ENCODE measurements at places on chromosomes 1 and 21.

GRCh38 chr1:30522031-30523004, 201.1 kb downstream of the MATN1 start:
- no peak for DNase-seq

DNA sequence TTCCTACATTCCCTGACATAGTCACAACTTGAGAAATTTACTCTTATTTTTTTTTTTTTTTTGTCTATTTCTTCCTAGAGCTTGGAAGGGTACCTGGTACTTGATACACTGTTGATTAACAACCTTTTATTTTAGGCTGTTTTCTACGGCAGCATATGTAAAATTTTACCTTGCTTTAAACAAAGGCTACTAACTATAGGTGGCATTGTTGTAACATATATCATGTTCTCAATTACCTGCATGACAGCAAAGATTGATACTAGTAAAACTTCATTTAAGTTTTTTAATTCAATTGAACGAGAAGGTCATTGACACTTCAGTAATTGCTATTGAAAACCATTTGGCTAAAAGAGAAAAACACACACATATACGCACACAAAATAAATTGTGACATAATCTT, 238.3 kb upstream of the ESRRG start:
- no peak for DNase-seq

GRCh38 chr1:30950700-30951099, 42.1 kb upstream of the SDC3 start:
- DNase-seq = no peak

DNA sequence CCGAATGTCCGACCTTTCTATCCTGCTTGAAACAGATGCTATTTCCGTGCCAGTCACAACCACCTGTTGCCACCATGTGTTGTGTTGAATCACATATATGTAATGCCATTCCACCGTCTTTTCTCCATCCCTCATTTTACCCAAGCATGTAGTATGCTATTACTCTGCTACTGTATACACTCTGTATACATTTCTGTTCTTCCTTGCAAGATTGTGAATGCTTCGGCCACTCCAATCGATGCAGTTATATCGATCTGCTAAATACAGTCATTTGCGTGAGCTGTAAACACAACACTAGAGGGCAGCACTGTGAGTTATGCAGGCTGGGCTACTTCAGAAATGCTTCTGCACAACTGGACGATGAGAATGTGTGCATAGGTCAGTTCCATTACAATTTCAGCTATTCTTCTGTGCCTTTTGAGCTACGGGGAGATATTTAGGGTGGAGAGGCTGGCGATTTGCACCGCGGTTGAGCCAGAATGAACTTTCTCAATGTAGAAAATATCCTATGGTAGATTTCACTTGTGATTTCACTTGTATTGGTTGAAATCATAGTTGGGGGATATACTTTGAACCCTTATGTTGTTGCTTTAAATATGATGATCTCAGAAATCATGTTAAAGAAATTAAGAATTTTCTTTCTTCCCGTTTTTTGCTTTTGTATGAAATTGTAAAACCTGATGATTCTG, 289.8 kb downstream of the NTNG1 start:
- no peak for DNase-seq

DNA sequence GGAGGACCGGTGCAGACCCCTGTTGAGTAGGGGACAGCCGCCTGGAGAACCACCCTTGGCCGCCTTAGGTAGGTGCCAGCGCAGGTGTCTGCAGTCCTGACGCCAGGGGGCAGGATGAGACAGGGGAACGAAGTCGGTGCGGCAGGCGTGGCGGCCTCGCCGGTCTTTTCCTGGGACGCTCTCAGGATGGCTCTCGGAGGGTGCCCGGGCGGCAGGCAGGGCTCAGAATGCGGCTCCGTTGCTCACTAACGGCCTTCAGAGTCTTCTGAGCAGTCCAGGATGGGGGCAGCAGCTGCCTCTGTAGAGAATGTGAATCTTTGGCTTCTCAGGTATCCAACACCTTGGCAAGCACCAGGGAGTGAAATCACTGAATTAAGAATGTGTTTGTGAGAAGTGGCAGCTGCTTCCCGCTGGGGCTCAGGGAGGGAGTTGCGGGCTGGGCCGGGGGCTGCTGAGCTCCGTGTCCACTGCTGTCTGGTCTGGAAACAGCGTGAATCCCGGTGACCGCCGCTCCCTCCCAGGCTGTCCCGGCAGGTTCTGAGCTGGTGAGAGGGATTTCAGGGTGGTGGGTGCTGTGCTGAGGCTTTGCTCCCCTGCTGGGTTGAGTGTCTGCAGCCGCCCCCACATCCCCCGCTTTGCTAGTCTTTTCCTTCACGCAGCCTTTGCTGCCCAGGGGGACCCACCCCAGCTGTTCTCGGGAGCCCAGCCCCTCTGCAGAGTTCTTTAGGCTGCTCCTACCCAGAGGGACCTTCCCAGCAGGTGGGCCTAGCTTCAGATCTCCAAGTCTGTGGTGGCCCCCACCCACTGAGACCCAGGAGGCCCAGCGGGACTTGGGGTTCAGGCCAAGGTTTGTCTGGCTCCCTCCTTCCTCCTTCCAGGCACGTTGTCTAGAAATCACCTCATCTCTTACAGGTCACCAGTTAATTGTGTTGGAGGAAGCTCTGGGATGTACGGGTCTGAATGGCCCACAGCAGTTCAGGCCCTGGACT, 11.1 kb upstream of the C1orf174 start:
- peak; percentile 78 for DNase-seq
